ENCODE measurements at places on chromosomes 2 and 18. TPM values are rescaled to one million over a fixed set of nuclear protein-coding genes. Genes with fewer than 3 reads are reported as not detected.

SMYD1 gene
- total RNA-seq: not detected

GCG gene
- total RNA-seq: not detected

TDRD15 gene
- not detected for total RNA-seq

GRCh38 chr18:995629-996028, 91.0 kb downstream of the ADCYAP1 start:
- peak; percentile 95 for DNase-seq

DNA sequence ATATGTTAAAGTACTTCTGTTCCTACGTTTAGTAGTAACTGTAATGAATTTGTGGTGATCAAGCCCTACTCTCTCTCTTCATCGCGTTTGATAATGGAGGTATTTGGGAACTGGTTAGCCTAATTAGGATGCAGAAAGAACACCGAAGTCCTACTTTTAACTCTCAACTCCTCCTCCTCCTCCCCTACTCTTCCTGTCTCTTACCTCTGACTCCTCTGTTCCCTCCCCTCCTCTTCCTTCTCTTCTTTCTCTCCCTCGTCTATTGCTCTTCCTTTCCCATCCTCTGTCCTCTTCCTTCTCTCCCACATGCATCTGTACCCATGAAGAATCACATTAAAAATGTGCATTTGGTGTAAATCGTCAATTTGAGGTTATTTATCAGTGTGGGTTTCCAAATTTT, 57.8 kb downstream of the RMDN2 start:
- no peak for DNase-seq

- DNase-seq: no peak
Observed at GRCh38 chr2:156536534-156536933, 100.4 kb downstream of the GPD2 start.

- DNase-seq: peak; percentile 7
Observed at GRCh38 chr2:75424936-75425619, 135.7 kb downstream of the EVA1A start.

GRCh38 chr2:32851777-32852439, 94.8 kb upstream of the LTBP1 start:
- no peak for DNase-seq

DNA sequence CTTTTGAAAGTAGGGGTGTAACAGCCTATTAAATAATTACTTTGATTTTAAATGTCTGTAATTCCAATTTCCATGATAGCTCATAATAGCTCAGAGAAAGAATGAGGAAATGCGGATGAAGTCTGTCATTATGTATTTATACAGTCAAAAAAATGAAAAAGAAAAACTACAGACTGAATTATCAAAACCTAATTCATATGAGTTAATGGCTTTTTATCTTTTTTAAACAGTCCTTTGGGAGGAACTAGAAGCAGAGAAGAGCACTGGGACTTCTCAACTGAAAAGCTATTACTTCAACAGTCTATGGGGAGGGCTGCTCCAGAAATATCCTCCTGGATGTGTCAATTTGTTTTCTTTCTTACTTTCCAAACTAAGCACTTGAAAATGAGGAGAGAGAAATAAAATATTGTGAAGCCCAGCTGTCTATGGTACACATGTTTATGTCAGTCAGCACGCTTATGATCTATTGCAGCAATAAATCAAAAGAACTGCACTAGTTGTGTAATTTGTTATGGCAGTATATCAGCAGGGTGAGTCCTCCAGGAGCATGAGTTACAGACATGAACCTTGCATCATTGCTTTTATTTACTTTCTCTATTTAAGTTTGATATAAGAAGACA, 1550.2 kb downstream of the LRP1B start:
- DNase-seq: peak; percentile 11

DNA sequence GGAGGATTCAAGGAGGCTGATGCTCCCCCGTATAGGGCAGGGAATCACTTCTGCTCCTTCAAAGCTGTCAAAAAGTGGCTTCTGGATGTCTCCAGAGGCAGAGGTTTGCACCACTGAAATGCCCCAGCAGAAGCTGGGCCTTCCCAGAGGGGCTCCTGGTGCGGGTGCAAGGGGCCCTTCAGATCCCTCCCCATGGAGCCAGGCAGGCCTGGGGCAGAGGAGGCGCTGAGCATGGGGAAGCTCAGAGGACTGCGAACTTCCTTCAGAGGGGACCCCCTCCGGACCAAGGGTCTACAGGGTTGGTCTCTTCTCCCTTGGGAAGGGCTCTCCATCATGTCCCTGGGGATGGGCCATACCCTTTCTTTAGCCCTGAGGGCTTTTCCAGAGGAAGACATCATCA, 341.2 kb downstream of the DYSF start:
- no peak for DNase-seq

All from fibroblast of the aortic adventitia (primary cell).